ENCODE measurements at places on chromosomes 1 and 21.

GRCh38 chr1:184947497-184948256, 26.6 kb downstream of the NIBAN1 start:
- no peak for DNase-seq

- DNase-seq: no peak
Observed at GRCh38 chr1:116763116-116763786, 9.0 kb downstream of the CD2 start.

GRCh38 chr1:11525516-11525915, 46.6 kb downstream of the DISP3 start:
- DNase-seq: no peak

DNA sequence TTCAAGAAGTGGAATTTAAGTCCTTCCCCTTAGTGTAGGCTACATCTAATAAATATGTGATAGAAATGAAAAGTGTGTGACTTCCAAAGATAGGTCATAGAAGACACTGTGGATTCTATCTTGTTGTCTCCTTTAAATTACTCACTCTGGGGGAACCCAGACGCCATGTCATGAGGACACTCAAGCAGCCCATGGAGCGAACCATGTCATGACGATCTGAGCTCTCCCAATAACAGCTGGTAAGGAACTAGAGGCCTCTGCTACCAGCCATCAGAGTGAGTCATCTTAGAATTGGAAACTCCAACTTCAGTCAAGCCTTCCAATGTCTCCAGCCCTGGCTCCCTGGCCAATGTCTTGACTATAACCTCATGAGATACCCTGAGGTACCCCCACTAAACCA, 6.3 kb downstream of the COA7 start:
- DNase-seq: no peak
